Activated CD8-positive, alpha-beta T cell treated with anti-CD3 and anti-CD28 coated beads, Interleukin-2, amount 10 ng/mL, durations not matched to agents 7 days and 5 days (primary cell): ENCODE measurements at places on chromosomes 16 and 17. TPM values are rescaled to one million over a fixed set of nuclear protein-coding genes. Genes with fewer than 3 reads are reported as not detected.

KIF2B gene
- not detected for total RNA-seq

HOXB2 gene
- total RNA-seq, result 15.7 TPM

SMARCE1 gene
- total RNA-seq, result 104 TPM

SPIRE2 gene
- 0.08 TPM for total RNA-seq

HS3ST3A1 gene
- not detected for total RNA-seq

RUNDC3A gene
- not detected for total RNA-seq

MARVELD3 gene
- not detected for total RNA-seq

TPSG1 gene
- total RNA-seq, result not detected

HSD17B1 gene
- 0.60 TPM for total RNA-seq

MT1M gene
- not detected for total RNA-seq

PPY gene
- not detected for total RNA-seq

OSGIN1 gene
- 0.24 TPM for total RNA-seq

SLC6A2 gene
- not detected for total RNA-seq

HNF1B gene
- total RNA-seq, result not detected

CDH16 gene
- total RNA-seq, result not detected

KDM6B gene
- total RNA-seq, result 12.4 TPM

LITAFD gene
- not detected for total RNA-seq

ANTKMT gene
- total RNA-seq, result 12.3 TPM

SLFN11 gene
- total RNA-seq, result 40.0 TPM

HP gene
- not detected for total RNA-seq

KRTAP17-1 gene
- total RNA-seq, result not detected

TMED6 gene
- total RNA-seq, result 1.4 TPM

ABR gene
- total RNA-seq, result 143 TPM

HCRT gene
- not detected for total RNA-seq

PITPNM3 gene
- total RNA-seq, result 0.71 TPM

DPEP3 gene
- not detected for total RNA-seq

SLFN14 gene
- total RNA-seq, result not detected

PPP1R1B gene
- total RNA-seq, result not detected

METTL16 gene
- 25.7 TPM for total RNA-seq

IRX5 gene
- not detected for total RNA-seq

RANGRF gene
- total RNA-seq, result 49.8 TPM

UBB gene
- total RNA-seq, result 1,441 TPM

MRTFB gene
- total RNA-seq, result 15.5 TPM

GP1BA gene
- total RNA-seq, result not detected

MT3 gene
- 6.2 TPM for total RNA-seq

VAT1L gene
- total RNA-seq, result not detected

TOP3A gene
- total RNA-seq, result 75.9 TPM

ZDHHC7 gene
- 28.1 TPM for total RNA-seq

HASPIN gene
- 28.1 TPM for total RNA-seq

STAT5B gene
- 94.4 TPM for total RNA-seq

WNK4 gene
- 0.37 TPM for total RNA-seq

SPATA22 gene
- not detected for total RNA-seq

SYNGR3 gene
- total RNA-seq, result 2.6 TPM

CACNG3 gene
- total RNA-seq, result not detected

CCL13 gene
- total RNA-seq, result not detected

CACNG1 gene
- not detected for total RNA-seq

LGALS9C gene
- 3.7 TPM for total RNA-seq

TM4SF5 gene
- not detected for total RNA-seq

AOC2 gene
- total RNA-seq, result 2.0 TPM

KRT17 gene
- total RNA-seq, result not detected

TBC1D3K gene
- total RNA-seq, result not detected

KRTAP1-1 gene
- total RNA-seq, result not detected

SKAP1 gene
- 94.1 TPM for total RNA-seq

ATP2C2 gene
- total RNA-seq, result not detected

ABCA10 gene
- 0.26 TPM for total RNA-seq

SAMD14 gene
- 0.55 TPM for total RNA-seq

BAIAP3 gene
- 0.63 TPM for total RNA-seq

PTGES3L gene
- 0.86 TPM for total RNA-seq

ADPRM gene
- total RNA-seq, result 10.3 TPM

ZNF747 gene
- total RNA-seq, result 8.9 TPM
